ENCODE measurements at places on chromosomes 2 and 18.

- no peak for DNase-seq
Measured at GRCh38 chr2:173017646-173018420, 57.8 kb upstream of the MAP3K20 start.

GRCh38 chr2:175890636-175891242 lies 111.3 kb downstream of the LNPK start:
- DNase-seq: no peak

DNA sequence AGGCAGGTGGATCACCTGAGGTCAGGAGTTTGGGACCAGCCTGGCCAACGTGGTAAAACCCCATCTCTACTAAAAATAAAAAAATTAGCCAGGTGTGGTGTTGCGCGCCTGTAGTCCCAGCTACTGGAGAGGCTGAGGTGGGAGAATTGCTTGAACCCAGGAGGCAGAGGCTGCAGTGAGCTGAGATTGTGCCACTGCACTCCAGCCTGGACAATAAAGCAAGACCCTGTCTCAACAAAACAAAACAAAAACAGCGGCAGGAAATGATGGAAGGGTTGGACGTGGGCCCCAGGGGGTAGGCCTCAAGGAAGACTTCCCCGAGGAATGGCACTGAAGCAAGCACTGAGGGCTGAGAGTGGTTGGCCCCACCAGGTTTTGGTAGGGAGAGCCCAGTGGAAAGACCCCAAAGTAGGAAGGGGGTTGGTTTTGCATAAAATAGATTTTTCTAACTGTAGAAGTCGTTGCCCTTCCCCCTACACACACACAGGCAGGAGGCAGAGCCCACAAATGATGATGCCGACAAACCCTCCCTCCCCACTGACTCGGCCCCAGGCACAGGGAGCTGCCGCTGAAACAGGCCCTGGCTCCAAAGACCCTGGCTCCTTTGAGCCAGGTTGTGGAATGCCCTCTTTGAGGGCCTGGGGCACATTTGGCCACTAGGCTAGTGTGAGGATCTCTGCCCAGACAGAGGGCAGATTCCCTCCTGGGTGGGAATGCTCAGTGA lies 104.8 kb downstream of the CABLES1 start:
- no peak for DNase-seq

- no peak for DNase-seq
Measured at GRCh38 chr2:109395494-109396201, 218.1 kb downstream of the SEPTIN10 start.

DNA sequence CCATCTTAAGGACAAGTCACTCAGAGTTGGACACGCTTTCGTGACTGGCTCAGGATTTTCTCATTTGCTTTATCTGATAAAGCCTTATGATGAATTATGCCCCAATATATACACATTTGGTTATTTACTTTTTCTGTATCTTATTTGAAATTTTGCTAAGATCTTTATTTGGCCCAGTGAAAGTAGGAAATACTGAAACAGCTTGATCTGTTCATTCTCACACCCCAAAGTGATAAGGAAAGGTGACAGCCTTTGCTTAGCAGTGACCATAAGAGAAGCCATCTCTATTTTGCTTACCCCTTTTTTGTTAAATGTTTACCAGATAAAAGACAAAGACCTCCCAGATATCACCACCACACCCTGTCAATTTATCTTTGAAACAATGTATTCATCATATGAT lies 428.3 kb downstream of the PARD3B start:
- DNase-seq: no peak

GRCh38 chr2:189648846-189649509 lies 12.3 kb upstream of the ASNSD1 start:
- DNase-seq: no peak

DNA sequence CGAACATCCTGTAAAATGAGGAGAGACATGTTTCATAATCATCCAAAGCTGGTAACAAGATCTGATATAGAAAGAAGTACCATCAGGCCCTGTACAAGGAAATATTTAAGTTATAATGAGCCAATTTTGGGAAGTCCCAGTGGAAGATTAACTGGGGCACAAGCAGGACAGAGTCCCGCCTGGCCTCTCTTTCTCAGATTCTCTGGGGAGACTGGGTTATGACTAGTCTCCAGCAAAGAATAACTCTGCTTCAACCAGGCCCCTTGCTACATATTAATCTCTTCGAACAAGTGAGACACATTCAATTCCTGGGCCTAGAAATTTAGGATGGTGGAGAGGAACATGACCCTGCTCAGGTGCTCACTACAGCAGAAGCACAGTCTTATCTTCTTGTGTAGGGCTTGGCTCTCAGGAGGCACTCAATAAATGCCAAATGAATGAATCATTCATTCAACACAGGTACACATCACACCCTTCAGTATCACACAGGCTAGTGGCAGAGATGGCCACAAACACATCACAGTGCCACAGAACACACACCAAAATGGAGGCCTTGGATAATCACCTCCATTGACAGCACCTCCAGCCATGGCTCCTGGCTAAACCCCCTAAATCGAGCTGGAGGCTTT lies 46.4 kb upstream of the RNF152 start:
- DNase-seq: no peak

DNA sequence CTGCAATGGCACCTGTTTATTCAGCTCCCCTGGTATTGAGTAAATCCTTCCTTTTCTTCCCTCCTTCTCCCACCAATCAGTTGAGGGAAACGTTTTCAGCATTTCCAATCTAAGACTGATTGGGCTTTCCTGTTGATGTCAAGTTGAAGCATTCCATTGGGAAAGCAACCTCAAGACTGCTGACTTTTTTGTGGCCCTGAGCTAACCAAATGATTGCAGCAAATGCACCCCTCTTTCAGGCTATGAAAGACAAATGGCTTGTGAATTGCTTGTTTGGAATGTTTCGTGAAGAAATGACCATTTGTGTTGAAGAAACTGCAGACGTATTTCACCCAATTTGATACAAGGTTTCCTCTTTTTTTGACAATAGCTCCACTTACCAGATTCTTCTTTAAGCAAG lies 303.5 kb downstream of the EPHA4 start:
- peak; percentile 6 for DNase-seq

Data from fibroblast of upper back skin (primary cell).